ENCODE measurements at places on chromosomes 2 and 18.

DNA sequence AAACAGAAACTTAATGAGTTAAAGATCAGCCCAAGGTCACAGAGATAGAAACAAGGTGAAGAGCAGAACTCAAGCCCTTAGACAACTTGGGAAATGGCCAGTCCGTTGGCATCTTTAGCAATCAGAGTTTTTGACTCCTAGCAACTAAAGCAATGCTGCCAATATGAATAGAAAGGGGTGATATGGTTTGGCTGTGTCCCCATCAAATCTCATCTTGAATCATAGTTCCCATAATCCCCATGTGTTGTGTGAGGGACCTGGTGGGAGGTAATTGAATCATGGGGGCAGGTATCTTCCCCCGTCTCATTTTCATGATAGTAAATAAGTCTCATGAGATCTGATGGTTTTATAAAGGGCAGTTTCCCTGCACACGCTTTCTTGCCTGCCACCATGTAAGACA is 170.2 kb downstream of the DDX1 start:
- no peak for DNase-seq

DNA sequence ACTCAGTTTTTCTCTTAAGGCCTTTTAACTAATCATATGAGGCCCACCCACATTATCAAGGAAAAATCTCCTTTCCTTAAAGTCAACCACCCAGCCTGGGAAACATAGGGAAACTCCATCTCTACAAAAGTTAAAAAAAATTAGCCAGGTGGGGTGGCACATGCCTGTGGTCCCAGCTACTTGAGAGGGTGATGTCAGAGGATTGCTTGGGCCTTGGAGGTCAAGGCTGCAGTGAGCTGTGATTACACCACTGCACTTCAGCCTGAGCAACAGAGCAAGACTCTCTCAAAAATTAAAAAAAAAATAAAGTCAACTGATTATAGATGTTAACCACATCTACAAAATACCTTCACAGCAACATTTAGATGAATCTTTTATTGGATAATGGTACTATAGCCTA is 5.8 kb downstream of the DPYSL5 start:
- DNase-seq: no peak

DNA sequence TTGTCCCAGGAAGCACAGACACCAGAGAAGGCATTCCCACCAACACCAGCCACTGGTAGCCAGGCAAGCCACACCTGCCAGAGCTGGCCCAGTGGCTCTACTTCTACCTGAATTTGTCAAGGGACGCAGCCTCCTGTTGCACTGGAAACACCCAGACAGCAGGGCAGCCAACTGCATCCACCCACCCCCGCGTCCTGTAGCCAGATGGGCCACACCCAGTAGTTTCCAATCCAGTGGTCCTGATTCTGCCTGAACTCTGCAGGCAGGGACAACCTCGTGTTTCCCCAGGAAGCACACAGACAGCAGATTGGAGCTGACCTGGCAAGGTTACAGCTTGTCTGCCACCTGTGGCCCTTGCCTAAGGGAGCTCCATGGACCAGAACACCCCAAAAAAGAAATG is 18.2 kb downstream of the PFN4 start:
- no peak for DNase-seq

- DNase-seq: no peak
Measured at GRCh38 chr2:190235551-190236075, 84.0 kb downstream of the HIBCH start.

All from activated naive CD4-positive, alpha-beta T cell treated with Interleukin-2 at 50 U/mL for 16 hours (primary cell).